ENCODE measurements at places on chromosomes 11 and 22.

- H3K36me3 ChIP-seq: peaks cover 33% of the 10 kb centered on the region
- peak overlapping the region; percentile 6 for H3K27ac ChIP-seq
- no peak for DNase-seq
- no peak overlapping the region for H3K4me3 ChIP-seq
These were observed 109.7 kb upstream of the MTMR2 start for GRCh38 chr11:96033599-96033998.

GRCh38 chr11:93145390-93145915, 52.3 kb downstream of the SLC36A4 start:
- peaks cover 3% of the 10 kb centered on the region for H3K4me1 ChIP-seq
- no peak overlapping the region for H3K27ac ChIP-seq
- H3K36me3 ChIP-seq: peaks cover 16% of the 10 kb centered on the region
- H3K4me3 ChIP-seq: no peak overlapping the region
- no peak for DNase-seq

DNA sequence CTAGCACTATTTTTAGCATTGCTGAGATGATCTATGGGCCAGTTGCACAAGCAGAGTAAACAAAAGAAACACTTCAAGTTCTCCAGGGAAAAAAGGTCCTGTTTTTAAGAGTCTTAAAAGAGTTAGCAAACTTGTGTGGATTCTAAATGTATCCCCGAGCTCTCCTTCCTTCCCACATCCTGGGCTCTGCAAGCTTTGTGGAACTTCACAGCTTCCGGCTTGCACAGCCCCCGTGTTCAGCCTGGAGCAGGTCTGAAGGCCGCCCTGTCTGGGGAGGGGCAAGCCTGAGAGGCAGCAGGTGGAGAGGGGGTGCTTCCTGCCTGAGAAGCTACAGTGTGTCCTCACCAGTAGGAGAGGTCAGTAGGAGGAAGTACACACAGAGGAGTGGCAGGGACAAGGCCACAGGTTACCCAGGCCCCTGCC, 35.1 kb upstream of the SUSD2 start:
- DNase-seq: peak; percentile 10
- no peaks in the 10 kb centered on the region for H3K36me3 ChIP-seq
- H3K4me3 ChIP-seq: peak overlapping the region; percentile 74
- H3K4me1 ChIP-seq: peaks cover 96% of the 10 kb centered on the region

- H3K4me1 ChIP-seq: peaks cover 6% of the 10 kb centered on the region
- no peaks in the 10 kb centered on the region for H3K36me3 ChIP-seq
- no peaks in the 10 kb centered on the region for H3K27me3 ChIP-seq
- no peak overlapping the region for H3K27ac ChIP-seq
- no peak for DNase-seq
These were observed 85.4 kb downstream of the ATXN10 start for GRCh38 chr22:45757068-45757467.

DNA sequence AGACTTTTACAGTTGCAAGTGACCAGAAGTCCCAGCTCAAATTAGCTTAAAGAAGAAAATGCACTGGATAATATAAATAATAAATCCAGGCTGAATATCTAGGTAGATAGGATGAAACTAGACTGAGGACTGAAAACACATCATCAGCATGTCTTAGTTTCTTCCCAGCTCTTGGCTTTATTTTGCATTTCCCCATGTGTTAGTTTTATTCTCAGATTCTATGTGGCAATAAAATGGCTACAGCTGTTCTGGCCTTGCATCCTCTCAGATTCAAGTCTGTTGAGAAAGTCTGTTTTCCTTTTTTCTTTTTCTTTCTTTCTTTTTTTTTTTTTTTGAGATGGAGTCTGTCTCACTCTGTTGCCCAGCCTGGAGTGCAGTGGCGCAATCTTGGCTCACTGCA, 22.6 kb upstream of the CAT start:
- H3K27ac ChIP-seq: no peak overlapping the region
- DNase-seq: no peak
- H3K27me3 ChIP-seq: peaks cover 24% of the 10 kb centered on the region
- no peak overlapping the region for H3K4me3 ChIP-seq

DNA sequence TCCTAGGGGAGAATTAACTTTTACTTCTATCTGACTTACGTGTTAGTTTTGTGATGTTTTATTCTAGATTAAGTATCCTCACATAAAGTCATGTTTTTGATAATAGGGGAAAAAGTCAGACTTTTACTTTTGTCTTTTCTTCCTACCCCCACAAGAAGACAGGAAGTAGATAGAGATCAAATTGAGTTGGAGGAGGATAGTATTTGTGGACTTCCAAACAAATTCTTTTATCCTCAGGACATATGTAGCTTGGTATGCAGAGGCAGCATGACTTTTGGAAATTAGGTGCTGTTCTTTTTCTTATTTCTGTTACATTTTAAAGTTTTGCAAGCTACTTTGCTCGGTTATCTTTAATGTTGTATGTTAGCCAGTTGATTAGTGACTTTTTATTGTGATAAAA, 61.4 kb downstream of the MTMR3 start:
- peak overlapping the region; percentile 73 for H3K4me3 ChIP-seq
- no peak overlapping the region for H3K27ac ChIP-seq
- H3K27me3 ChIP-seq: no peaks in the 10 kb centered on the region
- DNase-seq: no peak
- H3K36me3 ChIP-seq: peaks cover 8% of the 10 kb centered on the region
- H3K4me1 ChIP-seq: peaks cover 63% of the 10 kb centered on the region

DNA sequence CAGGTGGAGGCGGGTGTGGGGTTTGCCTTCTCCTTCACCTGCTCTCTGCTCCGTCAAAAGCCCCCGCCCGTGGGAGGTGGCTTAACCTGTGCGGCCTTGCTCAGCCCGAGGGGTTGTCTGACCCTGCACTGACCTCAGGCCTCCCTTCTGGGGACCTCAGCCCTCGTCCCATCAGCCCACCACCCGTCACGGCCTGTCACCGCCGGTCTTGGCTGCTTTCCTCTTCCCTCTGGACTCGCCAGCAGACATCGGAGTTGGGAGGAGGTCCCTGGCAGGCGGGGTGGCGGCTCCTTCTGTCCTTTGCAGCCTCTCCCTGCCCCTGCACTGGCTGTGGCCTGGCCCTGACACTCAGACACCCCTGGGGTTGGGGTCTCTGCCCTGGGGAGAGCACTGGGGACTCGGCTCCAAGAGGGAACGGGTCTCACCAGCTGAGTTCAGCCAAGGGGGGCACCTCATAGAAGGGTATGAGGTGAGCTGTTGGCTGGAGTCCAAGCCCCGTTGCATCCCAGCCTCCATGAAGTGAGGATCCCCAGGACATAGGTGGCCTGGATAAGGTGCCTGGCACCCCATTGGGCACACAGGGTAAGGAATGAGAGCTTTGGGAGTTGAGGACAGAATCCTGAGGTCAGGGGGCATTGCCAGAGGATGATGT, 999.6 kb downstream of the BRD1 start:
- peaks cover 2% of the 10 kb centered on the region for H3K27me3 ChIP-seq
- no peak overlapping the region for H3K27ac ChIP-seq
- H3K4me1 ChIP-seq: no peaks in the 10 kb centered on the region
- no peak overlapping the region for H3K4me3 ChIP-seq
- no peak for DNase-seq
- H3K36me3 ChIP-seq: no peaks in the 10 kb centered on the region

GRCh38 chr22:19821523-19822300, 33.0 kb downstream of the GNB1L start:
- H3K27me3 ChIP-seq: no peaks in the 10 kb centered on the region
- peak; percentile 14 for DNase-seq
- no peak overlapping the region for H3K27ac ChIP-seq
- no peak overlapping the region for H3K4me3 ChIP-seq
- no peaks in the 10 kb centered on the region for H3K36me3 ChIP-seq
- peaks cover 14% of the 10 kb centered on the region for H3K4me1 ChIP-seq

- H3K4me1 ChIP-seq: no peaks in the 10 kb centered on the region
- no peak overlapping the region for H3K27ac ChIP-seq
- H3K27me3 ChIP-seq: no peaks in the 10 kb centered on the region
- DNase-seq: no peak
- H3K36me3 ChIP-seq: peaks cover 70% of the 10 kb centered on the region
- H3K4me3 ChIP-seq: no peak overlapping the region
These were observed 82.2 kb upstream of the SUSD2 start for GRCh38 chr22:24099071-24099470.

DNA sequence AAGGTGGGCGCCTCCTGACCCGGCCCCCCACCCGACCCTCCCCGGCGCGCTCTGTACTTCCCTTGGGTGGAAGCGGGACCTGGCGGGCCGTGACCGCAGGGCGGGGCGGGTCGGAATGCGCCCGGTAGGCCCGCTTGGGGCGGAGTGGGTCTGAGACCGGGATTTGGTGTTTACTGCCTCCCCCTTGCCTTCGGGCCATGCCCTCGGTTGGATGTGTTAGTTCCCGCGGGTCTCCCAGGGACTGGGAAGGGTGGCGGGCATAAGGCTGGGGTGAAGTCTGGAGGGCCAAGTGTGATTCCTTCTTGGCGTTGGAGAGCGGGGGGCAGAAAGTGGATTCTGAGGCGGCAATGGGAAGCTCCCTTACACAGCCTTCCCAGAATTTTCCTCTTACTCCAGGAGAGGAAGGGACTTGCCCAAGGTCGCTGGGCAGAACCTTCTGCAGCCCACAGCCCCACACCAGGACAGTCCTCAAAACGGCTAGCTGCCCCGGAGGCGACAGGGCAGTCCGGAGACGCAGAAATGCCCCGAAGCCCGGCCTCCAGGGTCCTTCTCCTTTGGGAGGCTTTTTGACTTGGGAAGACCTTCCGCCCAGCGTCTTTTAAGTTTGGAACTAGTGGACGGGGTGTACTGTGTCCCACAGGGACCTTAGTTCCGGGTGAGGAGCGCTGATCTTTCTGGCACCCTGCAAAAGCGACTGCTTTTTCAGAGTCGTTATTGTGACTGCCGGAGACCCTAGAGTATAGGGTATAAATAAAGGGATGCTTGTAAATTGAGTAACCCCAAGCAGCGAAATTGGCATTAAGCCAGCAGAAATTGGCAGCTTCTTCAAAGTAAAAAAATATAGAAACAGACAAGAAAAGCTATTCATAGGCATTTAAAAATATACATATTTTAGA, 647 bp downstream of the SWAP70 start:
- peak overlapping the region; percentile 65 for H3K27ac ChIP-seq
- peaks cover 3% of the 10 kb centered on the region for H3K4me1 ChIP-seq
- no peak for DNase-seq
- peaks cover 10% of the 10 kb centered on the region for H3K36me3 ChIP-seq
- peak overlapping the region; percentile 90 for H3K4me3 ChIP-seq

DNA sequence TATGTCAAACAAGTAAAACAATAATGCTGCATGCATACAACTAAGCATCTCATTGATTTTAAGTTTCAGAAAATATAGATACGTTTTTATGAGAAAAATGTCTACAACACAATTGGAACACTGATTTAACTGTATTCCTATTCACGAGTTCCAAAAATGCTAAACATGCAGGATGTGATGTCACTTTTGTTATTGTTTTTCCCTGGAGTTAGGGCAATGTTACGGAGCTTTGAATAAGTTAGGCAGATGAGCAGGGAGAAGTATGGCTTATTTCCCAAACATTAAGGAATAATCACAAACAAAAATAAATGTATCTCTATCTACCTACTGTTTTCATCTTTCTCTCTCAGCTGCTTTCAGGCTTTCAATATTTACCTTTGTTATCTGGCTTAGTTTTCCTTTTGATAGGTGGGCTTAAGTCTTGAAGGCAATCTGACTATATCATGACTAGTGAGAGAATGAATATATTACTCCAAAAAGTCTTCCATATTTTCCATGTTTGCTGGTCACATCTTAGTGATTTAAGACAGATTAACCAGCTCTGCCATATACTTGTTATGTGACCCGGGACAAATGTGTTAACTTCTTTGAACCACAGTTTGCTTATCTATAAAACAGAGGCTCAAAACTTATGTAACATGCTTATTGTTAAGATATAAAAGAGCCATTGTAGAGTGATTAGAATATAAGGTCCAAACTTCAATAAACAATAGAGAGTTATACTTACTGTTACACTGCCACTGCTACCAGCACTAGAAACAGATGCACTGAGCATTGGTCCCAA, 854.4 kb upstream of the CCDC90B start:
- H3K4me3 ChIP-seq: no peak overlapping the region
- H3K27ac ChIP-seq: no peak overlapping the region
- DNase-seq: no peak
- H3K4me1 ChIP-seq: no peaks in the 10 kb centered on the region
- H3K36me3 ChIP-seq: no peaks in the 10 kb centered on the region

DNA sequence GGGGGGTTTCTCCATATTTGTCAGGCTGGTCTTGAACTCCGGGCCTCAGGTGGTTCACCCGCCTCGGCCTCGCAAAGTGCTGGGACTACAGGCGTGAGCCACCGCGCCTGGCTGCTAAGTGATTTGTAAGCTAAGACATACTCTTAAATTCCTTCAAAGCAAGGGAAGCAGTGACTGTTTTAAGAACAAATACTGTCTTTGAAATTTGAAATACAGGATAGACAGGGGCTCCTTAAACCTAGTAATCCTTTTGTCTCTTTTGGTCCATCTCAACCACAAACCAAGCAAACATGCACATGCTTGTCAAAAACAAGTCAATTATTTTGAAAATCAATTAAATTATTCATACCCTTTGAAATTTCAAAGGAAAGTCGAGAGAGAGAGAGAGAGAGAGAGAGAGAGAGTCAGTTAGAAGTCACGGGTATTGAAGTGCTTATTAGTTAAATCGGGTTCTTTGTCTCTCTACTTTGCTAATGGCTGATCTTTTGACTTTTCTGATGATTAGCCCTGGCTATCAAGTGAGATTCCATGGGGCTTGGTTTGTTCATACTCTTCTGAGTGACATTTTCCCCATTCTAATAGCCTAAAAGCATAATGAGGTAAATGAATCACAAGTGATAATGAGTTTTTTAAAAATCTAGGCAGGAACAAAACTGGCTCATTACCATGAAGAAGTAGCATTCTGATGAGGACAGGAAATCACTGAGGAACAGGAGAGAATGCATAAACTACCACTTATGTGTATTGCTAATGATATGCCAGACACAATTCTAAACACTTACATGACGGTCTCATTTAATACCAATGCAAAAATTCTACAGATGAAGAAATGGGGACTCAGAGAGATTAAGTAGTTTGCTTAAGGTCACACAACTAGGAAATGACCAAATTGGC, 48.0 kb downstream of the MCHR1 start:
- H3K27me3 ChIP-seq: no peaks in the 10 kb centered on the region
- H3K27ac ChIP-seq: peak overlapping the region; percentile 95
- peak overlapping the region; percentile 62 for H3K4me3 ChIP-seq
- peaks cover 50% of the 10 kb centered on the region for H3K4me1 ChIP-seq
- peak; percentile 29 for DNase-seq

GRCh38 chr11:59822989-59823566, 12.5 kb upstream of the MRPL16 start:
- peak overlapping the region; percentile 5 for H3K27ac ChIP-seq
- DNase-seq: no peak
- H3K36me3 ChIP-seq: no peaks in the 10 kb centered on the region
- H3K4me1 ChIP-seq: peaks cover 2% of the 10 kb centered on the region
- no peak overlapping the region for H3K4me3 ChIP-seq

- DNase-seq: no peak
- H3K36me3 ChIP-seq: no peaks in the 10 kb centered on the region
- H3K4me3 ChIP-seq: no peak overlapping the region
- no peaks in the 10 kb centered on the region for H3K27me3 ChIP-seq
- H3K4me1 ChIP-seq: no peaks in the 10 kb centered on the region
- no peak overlapping the region for H3K27ac ChIP-seq
These were observed 100.3 kb downstream of the TSPAN18 start for GRCh38 chr11:44826922-44827643.

Measured in naive thymus-derived CD8-positive, alpha-beta T cell (primary cell).